ENCODE measurements at places on chromosomes 3 and 15.

DNA sequence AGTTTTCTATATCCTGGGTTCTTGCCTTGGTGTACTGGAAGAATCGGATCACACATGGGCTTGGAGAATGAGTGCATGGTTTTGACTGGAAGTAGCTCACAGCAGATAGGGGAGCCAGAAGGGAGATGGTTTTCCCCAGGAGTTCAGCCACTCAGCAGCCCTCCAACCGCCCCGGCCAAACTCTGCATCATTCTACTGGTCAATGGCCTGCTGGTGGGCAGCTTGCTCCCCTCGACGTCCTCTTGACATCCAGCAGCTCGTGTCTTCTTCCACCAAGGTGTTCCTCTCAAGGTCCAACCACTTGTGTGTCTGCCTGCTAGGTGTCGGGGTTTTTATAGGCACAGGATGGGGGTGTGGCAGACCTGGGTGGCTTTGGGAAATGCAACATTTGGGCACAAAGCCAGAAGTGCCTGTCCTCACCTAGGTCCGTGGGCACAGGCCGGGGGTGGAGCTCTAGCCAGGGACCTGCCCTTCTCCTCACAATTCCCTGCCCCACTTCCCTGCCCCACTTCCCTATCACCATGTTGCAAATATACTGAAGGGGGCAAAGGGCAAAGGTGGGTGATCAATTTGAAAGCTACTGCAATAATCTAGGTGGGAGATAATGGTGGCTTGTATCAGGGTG is 3.0 kb upstream of the GTPBP8 start:
- DNase-seq = no peak

- peak; percentile 85 for DNase-seq
Observed at GRCh38 chr3:16884748-16885592, at the start of gene PLCL2. Gene PLCL2 (plus strand): TSS chr3:16884955. CDS start chr3:16885040, 85 bp downstream.

- no peak for DNase-seq
Observed at GRCh38 chr3:15428539-15428938, 1.1 kb downstream of the EAF1 start.

DNA sequence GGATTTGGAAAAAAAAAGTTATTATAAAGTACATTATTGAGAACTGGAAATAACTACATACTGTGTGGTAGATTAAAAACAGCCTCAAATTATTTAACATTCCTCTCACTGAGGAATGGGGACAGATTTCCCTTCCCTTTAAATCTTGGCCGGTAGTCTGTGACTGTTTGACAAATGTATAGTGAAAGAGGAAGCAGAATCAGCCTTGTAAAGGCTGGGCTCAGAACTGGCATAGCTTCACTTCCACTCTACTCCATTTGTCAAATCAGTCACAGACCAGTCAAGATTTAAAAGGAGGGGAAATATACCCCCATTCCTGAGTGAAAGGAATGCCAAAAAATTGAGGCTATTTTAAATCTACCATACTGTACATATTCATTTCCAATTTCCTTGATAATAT is 18.2 kb upstream of the B4GALT4 start:
- no peak for DNase-seq

DNA sequence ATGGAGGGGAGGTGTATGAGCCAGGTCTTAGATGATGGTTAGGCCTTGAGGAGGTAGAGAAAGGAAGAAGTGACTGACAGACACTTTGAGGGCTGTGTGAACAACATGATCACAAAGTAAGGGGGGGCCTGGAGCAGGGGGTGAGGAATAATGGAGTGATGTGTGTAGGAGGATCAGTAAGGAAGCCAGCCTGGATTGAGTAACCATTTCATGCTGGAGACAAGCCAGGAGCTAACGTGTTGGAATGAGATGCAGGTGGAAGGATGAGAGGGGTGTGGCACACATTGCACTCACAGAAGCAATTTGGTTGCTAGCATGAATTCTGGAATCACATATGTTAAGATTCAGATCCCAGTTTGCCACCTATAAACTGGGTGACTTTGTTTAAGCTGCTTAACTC is 65.5 kb downstream of the BBX start:
- DNase-seq = no peak

DNA sequence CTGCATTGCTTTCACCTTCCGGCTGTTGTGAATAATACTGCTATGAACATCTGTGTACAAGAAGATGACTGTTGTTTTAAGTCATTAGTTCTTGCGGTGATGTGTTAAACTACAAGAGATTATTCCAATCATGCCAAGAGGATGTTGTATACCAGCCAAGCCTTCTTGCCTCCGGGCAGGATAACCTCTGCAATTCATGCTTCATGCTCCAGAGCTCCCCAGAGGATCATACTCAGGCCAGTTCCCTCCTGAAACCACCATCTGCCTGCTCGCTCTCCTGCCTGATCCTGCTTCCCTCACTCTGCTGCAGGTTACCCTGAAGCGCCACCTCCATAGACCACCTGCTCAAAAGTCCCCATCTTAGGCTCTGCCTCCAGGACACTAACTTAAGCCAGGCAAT is 187.1 kb upstream of the PROK2 start:
- no peak for DNase-seq

GRCh38 chr3:117941756-117942155 is 1092.9 kb downstream of the IGSF11 start:
- no peak for DNase-seq
